Karpas-422 (cell line): ENCODE measurements at places on chromosomes 1 and 21. TPM values are rescaled to one million over a fixed set of nuclear protein-coding genes. Genes with fewer than 3 reads are reported as not detected.

GRCh38 chr1:51061231-51061918 lies 40.7 kb upstream of the C1orf185 start:
- no peak overlapping the region for H3K4me3 ChIP-seq
- no peak overlapping the region for H3K27ac ChIP-seq
- H3K27me3 ChIP-seq: no peaks in the 10 kb centered on the region
- H3K4me1 ChIP-seq: peaks cover 8% of the 10 kb centered on the region
- no peak for DNase-seq

GRCh38 chr1:217494767-217495166 lies 136.1 kb downstream of the GPATCH2 start:
- no peaks in the 10 kb centered on the region for H3K27me3 ChIP-seq
- peak overlapping the region; percentile 58; the same call in 1 of the 2 replicates for H3K27ac ChIP-seq
- no peak overlapping the region for H3K4me3 ChIP-seq
- peaks cover 22% of the 10 kb centered on the region for H3K4me1 ChIP-seq

DNA sequence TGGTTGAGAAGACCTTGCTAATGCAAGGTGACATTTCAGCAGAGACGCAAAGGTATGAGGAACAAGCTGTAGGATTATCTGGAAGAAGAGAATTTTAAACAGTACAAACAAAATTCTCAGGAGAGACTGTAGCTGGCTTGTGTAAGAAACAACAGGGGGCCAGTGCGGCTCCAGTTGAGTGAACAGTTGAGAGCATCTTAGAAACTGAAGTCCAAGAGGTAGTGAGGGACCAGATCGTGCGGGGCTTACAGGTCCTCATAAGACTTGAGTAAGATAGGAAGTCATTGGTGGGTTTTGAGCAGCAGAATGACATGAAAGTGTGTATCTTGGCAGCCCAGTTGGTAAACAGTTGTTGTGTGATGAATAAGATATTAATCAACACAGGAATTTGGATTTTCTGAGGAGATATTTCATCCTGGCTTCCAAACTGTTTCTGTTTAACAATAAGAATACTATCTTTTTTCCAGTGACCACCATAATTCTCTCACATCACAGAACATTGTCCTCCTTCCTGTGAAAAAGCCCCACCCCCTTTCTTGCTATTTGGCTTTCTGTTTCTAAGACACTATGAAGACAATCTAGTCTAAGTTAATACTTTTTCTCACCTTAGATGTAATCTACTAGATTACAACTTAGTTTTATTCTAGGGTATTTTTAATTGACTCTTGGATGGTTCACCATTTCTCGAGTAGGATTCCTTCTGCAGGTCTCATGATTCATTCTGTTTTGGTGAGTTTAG lies 62.4 kb downstream of the SASS6 start:
- DNase-seq: no peak
- no peaks in the 10 kb centered on the region for H3K4me1 ChIP-seq

DNA sequence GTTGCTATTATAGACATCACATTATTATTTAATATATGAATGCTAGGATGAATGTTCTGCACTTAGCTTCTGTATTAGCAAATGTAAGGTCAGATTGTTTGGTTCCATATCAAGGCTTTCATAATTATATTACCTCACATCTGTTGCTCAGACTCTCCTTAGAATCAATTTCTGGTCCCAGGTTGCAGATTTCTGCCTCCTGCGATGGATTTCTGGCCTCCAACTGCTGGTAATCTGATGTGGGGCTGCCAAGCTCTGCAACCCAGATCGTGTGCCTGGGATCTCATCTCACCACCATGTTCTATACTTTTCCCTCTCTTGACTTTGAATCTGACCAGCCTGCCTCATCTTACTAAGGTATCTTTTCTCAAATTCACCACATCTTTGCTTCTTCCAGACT lies 25.2 kb downstream of the PLPPR5 start:
- no peaks in the 10 kb centered on the region for H3K36me3 ChIP-seq
- H3K27ac ChIP-seq: no peak overlapping the region
- no peaks in the 10 kb centered on the region for H3K27me3 ChIP-seq
- DNase-seq: no peak
- H3K4me1 ChIP-seq: no peaks in the 10 kb centered on the region
- H3K4me3 ChIP-seq: no peak overlapping the region

DNA sequence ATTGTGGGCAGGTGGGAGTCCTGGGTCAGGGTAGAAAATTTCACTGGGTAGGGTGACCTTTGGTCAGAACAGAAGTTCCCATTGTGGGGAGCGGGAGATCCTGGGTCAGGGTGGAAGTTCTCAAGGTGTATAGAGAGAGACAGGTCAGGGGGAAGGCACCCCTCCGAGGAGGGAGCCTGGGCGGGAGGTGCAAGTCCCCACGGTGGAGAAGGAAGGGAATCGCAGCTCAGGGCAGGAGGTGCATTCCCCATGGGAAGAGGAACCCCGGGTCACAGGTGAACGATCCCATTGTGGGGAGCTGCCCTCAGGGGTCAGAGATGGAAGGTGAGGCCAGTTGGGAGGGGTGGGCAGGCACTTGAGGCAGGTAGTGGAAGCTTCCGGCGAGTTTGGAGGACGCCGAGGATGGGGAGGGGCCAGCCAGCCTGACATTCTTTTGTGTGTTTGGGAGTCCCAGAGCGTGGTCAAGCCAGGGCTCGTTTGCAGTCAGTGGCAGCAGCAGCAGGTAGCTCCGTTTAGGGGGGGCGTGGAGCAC lies 637 bp downstream of the LYPLA2 start:
- 0 out of 2 replicates have a peak, but pooled peaks cover 9% of the 10 kb centered on the region for H3K36me3 ChIP-seq
- peak; percentile 62 for DNase-seq
- H3K4me1 ChIP-seq: peaks cover 24% of the 10 kb centered on the region
- H3K27ac ChIP-seq: peak overlapping the region; percentile 55

- H3K27me3 ChIP-seq: no peaks in the 10 kb centered on the region
- no peaks in the 10 kb centered on the region for H3K4me1 ChIP-seq
- no peak overlapping the region for H3K4me3 ChIP-seq
Observed at GRCh38 chr1:54795356-54795665, 5.8 kb downstream of the TTC22 start.

DNA sequence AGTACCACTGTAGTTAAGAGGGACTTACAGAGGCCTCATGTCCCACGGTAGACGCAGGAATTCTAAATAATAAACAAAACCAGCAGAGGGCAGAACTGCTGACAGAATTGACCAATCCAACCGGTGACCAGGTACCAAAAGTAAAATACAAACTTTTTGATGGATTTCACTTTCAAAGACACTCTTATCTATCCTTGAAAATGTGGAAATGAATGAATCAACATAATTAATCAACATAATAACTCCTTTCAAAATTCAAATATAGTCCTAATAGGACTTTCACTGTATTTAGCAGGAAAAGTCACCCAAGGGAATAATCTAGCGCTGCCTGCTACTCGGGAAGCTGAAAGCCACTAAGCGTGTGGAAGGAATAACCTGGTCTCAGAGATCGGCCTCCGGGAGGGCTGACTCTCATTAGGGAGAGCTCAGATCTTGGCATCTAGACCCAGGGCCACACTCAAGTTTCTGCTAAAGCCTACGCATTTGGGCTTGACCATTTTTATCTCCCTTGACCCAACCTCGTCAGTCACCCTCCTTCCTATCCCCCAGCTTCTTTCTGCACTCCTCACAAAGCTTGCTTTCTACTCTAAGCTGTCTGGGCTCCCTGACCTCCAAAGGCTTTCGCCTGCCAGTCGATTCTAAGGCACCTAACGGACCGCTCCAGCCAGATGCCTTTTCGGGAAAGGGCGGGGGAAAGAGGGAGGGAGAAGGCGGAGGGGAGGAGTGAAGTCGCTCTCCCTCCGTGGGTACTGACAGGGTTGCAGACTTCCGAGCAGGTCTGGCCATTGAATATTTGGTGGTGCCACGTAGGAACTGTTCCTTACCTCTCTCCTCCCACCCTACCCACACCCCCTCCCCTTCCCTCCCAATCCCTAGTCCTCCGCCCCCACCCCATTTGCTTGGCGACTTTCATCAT lies 1.6 kb downstream of the COL11A1 start:
- no peaks in the 10 kb centered on the region for H3K27me3 ChIP-seq
- H3K27ac ChIP-seq: no peak overlapping the region
- H3K4me3 ChIP-seq: no peak overlapping the region
- peak; percentile 57 for DNase-seq

DNA sequence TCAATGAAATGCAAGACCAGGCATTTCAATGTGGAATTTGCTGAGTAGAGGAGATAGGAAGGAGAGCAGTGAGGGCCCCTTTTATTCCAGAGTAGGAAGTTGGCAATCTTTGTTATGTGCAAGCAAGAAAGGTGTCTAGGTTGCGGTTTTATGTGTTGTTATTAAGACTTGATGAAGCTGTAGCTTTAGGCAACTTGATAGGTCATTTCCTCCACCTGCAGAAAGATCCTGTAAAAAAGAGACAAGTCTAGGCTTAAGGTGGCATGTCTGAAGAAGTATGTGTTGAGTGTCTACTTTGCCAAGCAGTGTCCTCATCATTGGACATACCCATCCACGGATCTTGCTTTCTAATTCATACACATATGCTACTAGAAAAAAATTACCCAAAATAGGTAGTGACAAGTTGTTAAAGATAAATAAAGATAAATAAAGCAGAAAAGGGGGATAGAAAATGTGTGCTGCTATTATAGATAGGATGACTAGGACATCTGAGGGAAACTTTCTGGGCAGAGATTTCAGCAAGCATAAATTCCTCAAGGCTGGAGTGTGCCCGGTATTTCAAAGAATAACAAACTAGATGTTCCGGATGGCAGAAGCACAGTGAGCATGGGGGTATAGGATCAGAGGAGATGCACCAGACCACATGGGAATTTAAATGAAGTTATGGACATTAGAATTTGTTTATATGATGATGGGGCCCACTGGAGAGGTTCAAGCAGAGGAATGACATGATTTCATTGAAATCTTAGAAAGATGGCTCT lies 335.0 kb downstream of the TGFB2 start:
- H3K4me3 ChIP-seq: no peak overlapping the region
- H3K36me3 ChIP-seq: no peaks in the 10 kb centered on the region

DNA sequence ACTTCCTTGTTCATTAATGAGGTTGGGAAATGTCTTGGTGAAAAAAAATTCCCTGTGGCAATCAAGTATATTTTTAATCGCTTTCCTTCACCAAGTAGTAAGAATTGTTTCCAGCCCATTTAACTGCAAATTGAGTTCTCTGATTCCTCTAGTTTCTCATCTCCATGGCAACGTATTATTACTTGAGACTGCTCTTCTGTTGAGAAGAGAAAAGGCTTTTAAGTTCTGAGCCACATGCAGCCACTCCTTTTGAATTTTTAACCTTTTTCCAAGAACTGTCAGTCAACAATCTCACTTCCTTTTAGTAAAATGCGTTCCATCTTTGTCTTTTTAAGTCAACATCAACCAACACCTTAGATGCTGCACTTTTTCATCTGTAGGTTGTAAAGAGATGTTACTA lies 75.7 kb upstream of the KIAA1614 start:
- no peak overlapping the region for H3K27ac ChIP-seq
- no peaks in the 10 kb centered on the region for H3K4me1 ChIP-seq

DNA sequence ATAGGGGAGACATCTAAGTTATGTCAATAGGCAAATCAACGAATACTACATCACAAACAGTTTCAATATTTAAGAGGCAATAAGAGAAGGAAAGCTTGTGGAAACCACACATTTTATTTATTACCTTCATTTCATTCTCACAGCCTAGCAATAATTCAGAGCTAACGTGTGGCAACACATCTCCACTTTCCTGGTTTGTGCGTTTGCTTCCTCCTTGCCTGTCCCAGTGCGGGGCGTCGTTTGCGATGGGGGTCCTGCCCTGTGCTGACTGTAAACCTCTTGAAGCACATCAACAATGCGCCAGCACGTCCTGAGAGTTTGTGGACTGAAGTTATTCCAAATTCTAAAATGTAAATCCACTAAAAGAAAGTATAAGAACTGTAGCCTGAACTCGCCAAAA lies 14.4 kb upstream of the VPS26C start:
- H3K27me3 ChIP-seq: no peaks in the 10 kb centered on the region
- no peak for DNase-seq
- H3K4me3 ChIP-seq: no peak overlapping the region

DNA sequence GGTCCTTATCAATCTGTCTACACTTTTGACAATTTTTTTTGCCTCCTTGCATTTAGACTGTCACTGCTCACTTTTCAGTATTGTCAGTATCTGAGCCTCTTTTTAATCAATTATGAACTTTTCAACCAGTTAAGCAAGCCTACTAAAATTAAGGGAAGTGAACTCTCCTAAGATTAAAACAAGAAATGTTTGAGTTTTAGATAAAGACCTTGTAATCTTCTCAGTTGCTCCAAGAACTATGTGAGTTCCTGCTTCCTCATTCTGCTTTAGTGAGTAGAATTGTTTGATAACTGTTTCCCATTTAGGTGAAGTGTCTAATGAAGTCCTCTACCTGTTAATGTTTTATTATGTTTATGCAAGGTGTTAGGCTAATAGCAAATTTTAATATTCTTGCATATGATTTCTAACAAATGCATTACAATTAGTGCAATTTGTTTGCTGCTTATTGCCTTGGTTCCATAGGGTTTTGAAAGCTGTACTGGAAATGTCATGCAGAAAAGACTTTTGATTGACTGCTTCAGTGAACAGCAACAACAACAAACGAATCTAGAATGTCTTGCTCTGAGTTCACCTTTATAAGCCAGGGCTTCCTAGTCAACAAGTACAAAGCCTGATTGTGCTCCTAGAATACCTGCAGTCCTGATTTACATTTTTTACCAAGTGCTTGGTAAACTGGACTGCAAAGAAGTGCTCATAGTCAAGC lies 40.9 kb downstream of the PLA2G4A start:
- H3K4me1 ChIP-seq: no peaks in the 10 kb centered on the region
- H3K36me3 ChIP-seq: no peaks in the 10 kb centered on the region
- no peaks in the 10 kb centered on the region; the same call in 1 of the 2 replicates for H3K27me3 ChIP-seq
- no peak for DNase-seq

- no peak overlapping the region for H3K4me3 ChIP-seq
- H3K27ac ChIP-seq: no peak overlapping the region
- H3K27me3 ChIP-seq: no peaks in the 10 kb centered on the region
- peaks cover 53% of the 10 kb centered on the region for H3K36me3 ChIP-seq
Observed at GRCh38 chr1:46705408-46705807, 13.5 kb downstream of the EFCAB14 start.

DNA sequence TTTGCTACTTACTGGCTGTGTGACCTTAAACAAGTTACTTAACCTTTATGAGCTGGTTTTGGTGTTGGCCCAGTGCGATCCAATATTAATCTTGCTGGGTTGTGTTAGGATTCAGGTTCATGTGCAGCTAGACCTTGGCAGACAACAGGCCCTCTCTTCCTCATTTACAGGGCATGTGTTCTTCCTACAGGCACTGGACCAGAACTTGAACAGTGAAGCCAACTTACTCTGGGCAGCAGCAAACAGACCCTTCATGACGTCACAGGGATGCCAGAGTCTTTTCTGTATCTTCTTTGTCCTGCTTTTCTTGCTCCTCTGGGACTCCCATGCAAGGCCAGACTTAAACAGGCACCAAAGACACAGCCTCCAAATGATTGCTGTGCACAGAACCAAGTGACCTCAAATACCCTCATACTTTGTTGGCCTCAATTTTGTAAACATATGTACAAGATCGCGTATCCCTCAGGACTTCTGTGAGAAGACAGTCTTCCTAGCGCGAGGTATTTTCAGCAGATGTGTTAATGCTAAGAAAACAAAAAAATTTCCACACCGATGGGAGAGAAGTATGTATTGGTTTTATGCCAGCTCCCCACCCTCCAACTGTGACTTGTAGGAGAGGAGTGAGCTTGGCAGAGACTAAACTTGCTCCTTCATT lies 73.7 kb downstream of the URB2 start:
- H3K27me3 ChIP-seq: no peaks in the 10 kb centered on the region
- no peaks in the 10 kb centered on the region for H3K36me3 ChIP-seq
- peaks cover 29% of the 10 kb centered on the region for H3K4me1 ChIP-seq
- DNase-seq: no peak

- no peaks in the 10 kb centered on the region for H3K4me1 ChIP-seq
- no peaks in the 10 kb centered on the region for H3K27me3 ChIP-seq
Observed at GRCh38 chr1:29991815-29992214, 731.6 kb downstream of the MATN1 start.

- DNase-seq: no peak
- H3K27me3 ChIP-seq: no peaks in the 10 kb centered on the region
- H3K36me3 ChIP-seq: no peaks in the 10 kb centered on the region
- no peak overlapping the region for H3K4me3 ChIP-seq
- peaks cover 10% of the 10 kb centered on the region for H3K4me1 ChIP-seq
Observed at GRCh38 chr1:27058966-27059669, 46.5 kb upstream of the TENT5B start.

The AMPD1 gene
- not detected in 2 replicates for total RNA-seq
